NCI-H524 (cell line): ENCODE measurements at places on chromosomes 6 and 20.

DNA sequence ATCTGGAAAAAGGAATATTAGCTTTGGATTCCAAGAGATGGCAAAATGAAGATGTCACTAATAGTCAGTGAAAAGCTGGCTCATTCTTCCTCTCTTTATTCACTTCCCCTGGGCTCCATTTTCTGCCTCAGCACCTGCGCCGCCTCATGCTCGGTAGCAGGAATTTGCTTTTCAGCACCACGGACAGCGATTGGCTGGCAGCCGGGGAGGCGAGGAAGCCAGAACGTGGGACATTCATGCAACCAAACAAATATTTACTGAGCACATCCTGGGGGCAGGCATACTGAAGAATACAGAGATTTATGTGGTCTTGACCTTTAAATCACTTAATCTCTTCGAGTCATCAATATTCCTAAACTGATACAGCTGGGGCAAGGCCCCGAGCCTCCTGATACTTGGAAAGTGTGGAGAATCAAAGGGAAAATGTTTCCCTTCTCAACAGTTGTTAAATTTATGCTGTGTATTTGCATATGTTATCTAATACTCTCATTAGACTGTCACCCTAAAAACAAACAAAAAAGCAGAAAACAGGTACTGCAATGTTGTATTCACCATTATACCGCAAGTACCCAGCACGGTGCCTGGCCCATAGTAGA lies 12.1 kb upstream of the PDYN start:
- no peak for DNase-seq

- DNase-seq: no peak
Measured at GRCh38 chr6:105587349-105588122, 184.7 kb upstream of the PREP start.

GRCh38 chr6:161215193-161215592 lies 58.7 kb downstream of the AGPAT4 start:
- DNase-seq: no peak

GRCh38 chr20:56781108-56781739 lies 152.1 kb downstream of the TFAP2C start:
- peak; percentile 10 for DNase-seq

DNA sequence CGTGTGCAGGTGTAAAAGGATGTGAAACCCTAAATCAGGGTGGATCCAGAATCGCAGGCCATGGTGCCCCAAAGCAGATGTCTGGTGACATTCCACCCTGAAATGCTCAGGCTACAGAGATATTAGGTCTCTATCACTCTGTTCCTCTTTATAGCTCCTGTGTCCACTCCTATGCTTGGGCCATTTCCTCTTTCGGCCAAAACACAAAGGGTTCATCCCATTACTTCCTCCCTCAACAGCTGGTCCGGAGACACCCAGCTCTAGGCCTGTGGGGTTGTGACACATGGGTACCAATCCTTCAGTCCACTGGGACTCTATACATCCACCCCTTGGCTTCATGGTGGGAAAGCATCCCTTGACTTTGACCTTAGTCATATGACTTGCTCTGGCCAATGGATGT lies 1.7 kb upstream of the SIGLEC1 start:
- DNase-seq: no peak
